Stimulated activated CD8-positive, alpha-beta memory T cell treated with anti-CD3 and anti-CD28 coated beads, Interleukin-4, amount 100 ng/mL, for 4 hours (primary cell): ENCODE measurements at places on chromosomes 7 and 10.

DNA sequence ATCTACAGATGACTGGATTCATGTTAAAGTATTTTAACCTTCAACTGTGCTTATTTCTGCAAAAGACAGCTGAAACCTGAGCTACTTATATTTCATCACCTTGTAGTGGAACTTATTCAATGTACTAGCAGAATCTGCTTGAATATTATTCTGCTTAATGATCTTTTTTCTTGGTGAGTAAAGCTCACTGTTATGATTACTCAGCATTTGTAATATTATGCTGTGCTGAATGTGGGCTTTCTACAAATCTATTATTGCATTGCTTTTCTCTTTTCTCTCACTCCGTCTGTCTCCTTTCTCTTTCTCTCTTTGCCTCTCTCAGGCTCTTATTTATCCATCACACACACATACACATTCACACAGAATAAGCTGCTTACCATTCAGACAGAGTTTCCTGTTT is 98.7 kb upstream of the TMEM196 start:
- DNase-seq: no peak

DNA sequence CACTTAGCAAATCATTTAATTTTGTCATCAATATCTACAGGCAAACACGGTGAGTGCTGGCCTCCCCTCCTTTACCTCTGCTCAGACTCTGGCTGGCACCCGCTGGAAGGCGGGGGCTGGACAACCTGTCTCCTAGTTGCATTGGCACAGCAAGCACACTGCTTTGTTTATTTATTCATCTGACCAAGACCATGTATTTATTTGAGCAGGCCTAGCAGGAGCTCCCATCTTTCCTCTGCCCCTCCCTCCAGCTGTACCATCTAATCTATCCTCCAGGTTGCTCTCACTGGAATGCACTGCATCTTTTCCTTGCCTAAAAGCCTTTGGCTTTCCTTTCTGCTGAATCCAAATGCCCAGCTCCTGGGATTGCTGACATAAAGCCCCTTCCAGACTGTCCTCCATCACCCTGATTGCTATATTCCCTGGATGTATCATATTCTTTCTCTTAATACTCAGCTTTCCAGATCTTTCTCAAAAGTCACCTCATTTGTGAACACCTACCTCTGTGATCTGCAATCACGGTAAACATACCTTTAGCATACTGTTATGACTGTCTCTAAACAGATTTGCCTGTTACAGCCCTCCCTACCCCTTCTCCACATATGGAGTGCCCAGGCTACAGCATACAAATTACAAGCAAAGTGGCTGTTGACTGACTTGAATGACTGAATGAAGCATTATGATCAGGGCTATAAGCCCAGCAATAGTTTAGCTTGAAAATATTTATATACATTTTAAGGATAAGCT is 9.6 kb downstream of the ELMO1 start:
- DNase-seq: no peak

DNA sequence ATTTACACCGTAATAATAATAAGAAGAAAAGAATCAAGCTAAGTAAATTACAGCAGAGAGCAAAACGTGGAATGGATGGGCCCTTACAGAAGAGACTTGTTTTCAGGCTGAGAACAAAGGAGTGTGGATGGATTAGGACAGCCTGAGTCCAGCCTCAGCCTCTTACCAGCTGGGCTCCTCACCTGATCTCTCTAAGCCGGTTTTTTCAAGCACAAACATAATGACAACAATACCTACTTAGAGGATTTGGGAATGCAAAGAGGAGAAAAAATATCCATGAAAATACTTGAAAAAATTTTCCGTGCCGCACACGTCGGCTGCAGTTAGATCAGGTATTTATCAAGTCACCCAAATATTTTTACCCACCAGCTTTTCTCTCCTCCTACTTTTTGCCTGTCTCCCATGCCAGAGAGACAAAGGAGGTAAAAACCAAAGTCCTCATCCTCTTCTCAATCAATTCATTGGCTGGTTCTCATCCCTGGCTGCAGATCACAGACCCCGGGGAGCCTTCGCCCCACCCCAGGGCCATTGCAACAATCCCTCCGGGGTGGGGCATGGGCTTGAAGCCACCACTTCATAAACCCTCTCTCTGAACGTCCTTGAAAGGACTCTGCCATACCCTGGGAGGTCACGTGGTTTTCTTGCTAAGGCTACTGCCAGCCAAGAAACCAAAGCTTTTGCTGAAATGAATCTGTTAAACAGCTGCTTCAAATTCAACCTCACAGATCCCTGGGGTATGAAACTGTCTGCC is 29.7 kb upstream of the GTF2I start:
- DNase-seq: no peak

- no peak for DNase-seq
Measured at GRCh38 chr7:137609500-137609899, 237.3 kb downstream of the DGKI start.

GRCh38 chr7:123608991-123609882 is 7.6 kb downstream of the ASB15 start:
- no peak for DNase-seq

DNA sequence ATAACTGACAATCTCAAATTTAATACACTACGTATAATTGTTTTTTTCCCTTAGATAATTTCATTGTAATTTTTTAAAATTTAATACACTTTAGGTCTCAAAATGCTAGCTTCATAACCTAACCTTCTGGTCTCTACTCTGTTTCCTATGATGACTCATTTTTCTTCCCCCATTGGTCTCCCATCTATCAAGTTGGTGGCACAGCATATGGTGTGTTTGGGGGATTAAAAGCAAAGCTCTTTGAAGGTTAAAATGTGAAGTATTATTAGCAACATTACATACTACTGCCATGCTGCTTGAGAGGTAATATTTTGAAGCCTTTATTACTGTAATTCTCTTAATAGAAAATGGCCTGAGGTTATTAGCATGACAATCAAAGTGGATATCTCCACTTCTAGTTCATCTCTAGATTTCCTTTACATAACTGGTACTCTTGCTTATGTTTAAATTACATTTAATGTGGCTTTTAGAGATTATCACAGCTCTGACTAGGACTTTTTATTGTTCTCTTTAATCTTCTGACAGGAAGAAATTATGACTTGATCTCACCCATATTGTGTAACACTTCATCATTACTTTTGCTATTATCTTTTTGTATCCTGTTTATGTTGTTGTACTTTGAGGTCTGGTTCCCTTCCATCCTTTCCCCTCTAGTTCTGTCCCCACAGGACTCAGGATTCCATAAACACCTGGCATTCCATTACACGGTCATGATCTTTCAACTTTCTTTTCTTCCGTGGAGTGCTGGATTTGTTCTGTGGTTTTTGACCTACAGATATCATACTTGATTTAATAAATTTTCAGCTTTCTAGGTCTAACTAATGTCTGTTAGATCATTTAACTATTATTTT is 185.1 kb downstream of the SEMA3D start:
- DNase-seq: no peak

DNA sequence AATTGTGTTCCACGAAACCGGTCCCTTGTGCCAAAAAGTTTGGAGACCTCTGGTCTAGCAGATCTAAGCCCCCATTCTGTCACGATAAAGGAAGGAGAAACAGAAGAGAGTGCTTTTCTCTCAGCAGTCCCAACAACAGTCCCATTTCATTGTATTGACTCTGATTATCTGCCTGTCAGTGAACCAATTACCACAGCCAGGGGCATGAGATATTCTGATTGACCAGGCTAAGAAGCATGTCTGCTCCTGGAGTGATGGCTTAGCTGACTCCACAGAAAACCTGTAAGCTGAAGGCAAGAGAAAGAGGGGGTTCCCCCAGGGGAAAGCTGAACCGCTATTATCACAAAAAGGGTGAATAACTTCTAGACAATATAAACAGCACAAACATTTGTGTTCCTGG is 765.4 kb downstream of the SORCS1 start:
- no peak for DNase-seq

GRCh38 chr10:35424680-35425285 is 88.5 kb downstream of the CCNY start:
- no peak for DNase-seq

GRCh38 chr10:24556126-24556749 is 167.4 kb downstream of the ARHGAP21 start:
- DNase-seq: no peak

DNA sequence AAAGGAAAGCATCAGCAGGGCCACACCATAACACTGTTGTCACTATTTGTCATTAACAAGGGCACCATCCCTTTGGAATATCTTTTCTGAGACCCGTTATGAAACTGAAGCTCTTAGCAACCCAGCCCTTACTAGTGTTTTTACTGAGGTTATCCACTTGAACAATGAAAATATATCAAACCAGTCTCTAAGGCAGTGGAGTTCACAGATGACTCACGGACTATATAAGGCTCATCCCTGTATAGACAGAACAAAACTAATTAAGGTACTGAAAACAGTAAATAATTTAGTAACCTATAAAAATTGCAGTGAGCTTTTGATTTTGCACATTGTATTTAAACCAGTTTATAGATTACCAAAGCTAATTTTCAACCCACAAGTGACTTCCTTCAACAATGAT is 196.0 kb downstream of the ELAPOR2 start:
- no peak for DNase-seq

DNA sequence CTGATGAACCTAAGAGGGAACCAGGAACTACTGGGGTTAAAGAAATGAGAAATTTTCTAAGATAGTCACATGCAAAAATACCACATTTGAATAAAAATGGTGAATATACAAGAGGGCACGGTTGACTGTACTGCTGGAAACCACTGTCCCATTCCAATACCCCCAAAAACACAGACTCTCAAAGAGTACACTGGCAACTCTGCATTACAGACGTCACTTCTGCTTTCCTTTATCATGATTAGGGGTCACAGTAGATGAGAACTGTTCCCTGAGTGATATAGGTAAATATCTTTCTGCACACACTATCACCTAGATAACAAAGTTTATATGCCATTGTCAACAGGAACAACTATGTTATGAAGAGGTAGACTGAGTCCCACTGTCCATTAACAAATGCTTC is 69.5 kb downstream of the RAPGEF5 start:
- no peak for DNase-seq

- DNase-seq: no peak
Measured at GRCh38 chr7:95549818-95550529, 46.3 kb downstream of the PDK4 start.

DNA sequence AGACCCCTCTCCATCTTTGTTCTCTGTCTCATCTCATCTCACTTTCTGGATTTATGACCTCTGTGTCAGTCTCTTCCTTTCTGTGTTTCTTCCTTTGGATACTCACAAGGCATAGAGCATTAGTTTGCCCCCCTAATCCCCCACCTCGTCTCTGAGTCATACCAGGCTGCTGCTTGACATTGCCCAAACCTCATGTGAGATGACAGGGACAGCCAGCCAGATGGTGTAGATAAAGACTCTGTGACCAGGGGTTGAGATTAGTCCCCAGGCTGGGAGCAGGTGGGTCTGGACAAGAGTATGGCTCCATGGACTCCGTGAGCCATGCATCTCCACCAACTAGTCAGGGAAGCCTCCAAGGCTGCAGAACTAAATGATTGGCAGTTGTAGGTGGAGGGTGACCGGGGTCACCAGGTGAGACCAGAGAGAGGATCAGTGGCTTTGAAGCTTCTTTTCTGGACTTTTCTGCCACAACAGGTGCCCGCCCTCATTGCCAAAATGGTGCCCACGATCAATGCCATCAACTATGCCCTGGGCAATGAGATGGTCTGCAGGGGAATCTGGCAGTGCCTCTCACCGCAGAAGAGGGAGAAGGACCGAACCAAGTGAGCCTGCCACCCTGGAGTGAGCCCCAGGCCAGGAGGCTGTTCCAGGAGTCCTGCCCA is 13.3 kb downstream of the RGR start:
- DNase-seq: no peak

DNA sequence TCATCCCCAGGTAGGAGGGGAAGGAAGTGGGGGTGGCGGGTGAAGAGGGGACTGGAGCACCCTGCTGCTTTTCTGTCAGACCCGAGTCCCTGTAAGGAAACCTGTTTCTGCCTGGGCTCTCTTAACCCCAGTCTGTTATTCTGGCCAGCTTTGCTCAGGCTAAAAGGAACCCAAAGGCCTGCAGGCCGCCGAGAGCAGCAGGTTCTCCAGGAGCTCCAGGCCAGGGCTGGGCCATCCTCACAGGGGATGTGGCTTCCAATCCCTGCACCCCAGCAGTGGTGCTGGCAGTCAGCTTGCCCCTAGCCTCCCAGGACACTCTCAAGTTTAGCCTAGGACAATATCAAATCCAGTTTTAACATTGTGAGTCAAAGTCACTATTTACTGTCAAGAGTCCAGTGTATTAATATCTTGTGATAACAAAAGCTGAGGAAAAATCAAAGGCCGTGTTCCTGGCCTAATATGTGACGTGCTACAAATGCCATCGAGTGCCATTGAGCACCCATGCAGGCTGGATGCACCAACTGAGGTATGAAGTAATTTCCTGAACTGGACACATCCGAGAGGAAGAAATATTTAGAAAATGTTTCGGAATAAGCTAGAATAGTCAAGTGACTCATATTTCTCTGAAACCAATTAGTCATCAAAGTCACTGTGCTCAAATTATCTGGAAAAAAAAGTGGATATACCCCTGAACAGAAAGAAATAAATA is 7.0 kb downstream of the PKD1L1 start:
- no peak for DNase-seq

DNA sequence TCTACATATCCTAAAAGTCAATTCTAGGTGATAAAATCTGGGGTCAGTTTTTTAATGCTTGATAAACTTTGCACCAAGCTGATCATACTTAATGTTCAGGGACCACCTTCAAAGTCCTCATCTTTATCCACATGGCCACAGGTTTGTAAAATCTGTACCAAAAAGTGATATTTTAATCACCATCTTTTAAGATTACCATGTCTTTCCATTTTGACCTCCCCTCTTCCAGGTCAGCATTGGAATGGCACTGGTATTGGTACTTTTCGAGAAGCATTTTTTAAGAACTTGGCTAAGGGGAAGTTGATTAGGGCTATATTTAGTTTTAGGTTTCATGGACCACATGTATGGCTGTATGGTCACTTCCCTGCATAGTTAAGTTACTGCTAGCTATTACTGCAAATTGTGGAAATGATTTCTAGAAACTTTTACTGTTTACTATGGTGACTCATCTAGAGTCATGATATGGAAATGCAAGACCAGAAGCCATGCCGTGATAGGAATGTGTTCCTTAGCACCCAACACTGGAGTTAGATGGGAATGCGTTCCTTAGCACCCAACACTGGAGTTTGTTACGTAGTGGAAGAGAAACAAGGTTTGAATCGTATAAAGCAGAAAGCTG is 50.8 kb upstream of the ABLIM1 start:
- no peak for DNase-seq

GRCh38 chr7:55326081-55326835 is 38.9 kb upstream of the LANCL2 start:
- no peak for DNase-seq

GRCh38 chr7:114444196-114444595 is 29.6 kb downstream of the FOXP2 start:
- no peak for DNase-seq

- no peak for DNase-seq
Measured at GRCh38 chr7:117146059-117146458, 176.8 kb downstream of the WNT2 start.

DNA sequence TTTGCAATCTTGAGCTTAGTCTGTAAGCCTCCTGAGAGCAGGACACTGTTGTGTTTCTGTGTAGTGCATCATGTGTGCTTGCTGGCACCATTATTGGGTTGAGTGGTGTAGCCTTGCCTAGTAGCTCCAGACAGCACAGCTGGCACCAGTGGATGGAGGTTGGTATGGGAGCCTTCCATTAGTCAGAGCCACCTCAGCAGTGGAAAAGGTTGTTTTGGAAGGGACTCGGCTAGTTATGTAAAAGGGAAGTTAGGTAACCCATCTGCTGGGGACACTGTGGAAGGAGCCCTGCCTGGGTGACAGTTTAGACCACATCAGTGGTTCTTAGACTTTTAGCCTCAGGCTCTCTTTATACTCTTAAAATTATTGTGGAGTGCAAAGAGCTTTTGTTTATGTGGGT is 16.3 kb downstream of the MINDY4 start:
- DNase-seq: no peak

- DNase-seq: no peak
Measured at GRCh38 chr10:101670635-101671034, 24.3 kb downstream of the FBXW4 start.
